Panc1 (cell line): ENCODE measurements at places on chromosomes 7 and 10. TPM values are rescaled to one million over a fixed set of nuclear protein-coding genes. Genes with fewer than 3 reads are reported as not detected.

DNA sequence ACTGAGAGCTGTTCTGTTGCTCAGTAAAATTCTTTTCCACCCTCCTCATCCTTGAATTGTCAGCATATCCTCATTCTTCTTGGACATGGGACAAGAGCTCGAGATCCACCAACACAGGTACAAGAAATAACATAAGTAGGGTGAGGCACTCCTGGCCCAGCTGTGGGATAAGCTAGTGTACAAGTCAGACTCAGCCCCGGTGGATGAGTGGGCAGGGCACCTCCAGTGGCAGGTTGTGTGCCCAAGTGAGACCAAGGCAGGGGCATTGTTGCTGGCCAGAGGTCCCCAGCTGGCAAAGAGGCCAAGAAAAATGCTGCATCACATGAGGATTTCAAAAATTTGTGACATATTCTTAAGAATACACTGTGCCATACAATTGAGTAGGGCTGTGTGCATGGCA is 402.0 kb upstream of the ZWINT start:
- no peak for DNase-seq

Gene GRID2IP
- 0.13 TPM for total RNA-seq

DNA sequence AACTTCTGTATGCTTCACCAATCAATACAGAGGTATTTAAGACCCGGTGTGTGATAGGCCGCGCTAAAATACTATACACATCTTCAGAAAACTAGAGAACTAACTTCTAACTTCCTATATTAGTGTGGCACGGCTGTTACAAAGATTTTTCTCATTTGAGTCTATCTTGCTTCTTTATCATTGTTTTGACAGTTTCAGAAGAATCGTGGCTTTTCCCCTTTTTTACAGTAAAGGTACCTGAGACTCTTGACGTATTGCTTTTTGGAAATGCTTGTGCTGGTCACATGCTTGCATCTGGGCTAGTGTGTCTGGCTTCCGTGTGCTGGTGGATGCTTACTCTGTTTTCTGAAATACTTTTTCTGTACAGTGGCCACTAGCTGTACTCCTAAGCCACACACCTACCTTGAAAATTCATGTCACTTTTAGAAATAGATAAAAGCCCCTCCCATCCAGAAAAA is 12.7 kb downstream of the IKZF1 start:
- DNase-seq, result no peak

DNA sequence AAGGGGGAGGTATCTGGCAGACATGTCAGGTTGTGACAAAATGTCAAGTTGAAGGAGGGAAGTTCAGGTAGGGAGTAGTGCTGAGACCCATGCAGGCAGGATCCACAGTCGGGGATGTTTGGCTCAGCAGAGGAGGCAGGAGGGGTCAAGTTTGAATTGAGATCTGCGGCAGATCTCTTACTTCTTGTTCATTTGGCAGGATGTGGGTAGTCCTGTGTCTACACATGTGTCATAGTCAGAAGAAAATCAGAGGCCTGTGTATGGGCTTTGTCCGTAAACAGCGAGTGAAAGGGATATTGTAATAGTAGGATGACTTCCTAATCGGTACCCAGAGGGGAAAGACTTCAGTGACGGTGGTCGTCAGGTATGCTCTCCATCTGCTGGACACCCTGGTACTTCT is 203.8 kb upstream of the MTPN start:
- DNase-seq, result no peak

DNA sequence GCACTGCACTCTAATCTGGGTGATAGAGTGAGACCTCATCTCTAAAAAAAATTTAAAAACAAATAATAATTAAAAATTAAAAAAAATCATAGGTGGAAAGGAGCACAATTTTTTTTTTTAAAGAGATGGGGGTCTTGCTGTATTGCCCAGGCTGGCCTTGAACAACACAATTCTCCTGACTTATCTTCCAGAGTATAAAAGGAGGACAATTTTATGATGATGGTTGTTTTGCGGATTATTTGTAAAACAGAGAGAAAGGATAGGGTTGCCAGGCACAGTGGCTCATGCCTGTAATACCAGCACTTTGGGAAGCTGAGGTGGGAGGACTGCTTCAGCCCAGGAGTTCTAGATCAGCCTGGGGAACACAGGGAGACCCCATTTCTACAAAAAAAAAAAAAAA is 5.0 kb downstream of the ACTR1A start:
- DNase-seq, result no peak

DNA sequence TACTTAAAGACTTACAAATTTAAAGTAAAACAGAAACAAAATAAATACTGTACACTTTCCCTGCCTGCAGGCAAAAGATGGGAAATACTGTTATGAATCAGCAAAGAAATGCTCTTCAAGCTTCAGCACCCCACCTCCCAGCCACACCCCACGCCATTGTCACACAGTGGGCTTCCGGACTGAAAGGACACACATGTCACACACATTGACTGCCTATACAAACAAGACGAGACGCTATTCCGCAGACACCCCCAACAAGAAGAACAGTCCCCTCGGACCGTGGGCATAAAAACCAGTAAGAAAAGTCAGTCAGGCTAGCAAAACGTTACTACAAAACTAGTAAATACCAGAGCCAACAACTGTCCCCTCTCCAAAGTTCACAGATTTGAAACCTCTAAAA is 22.2 kb upstream of the PARP12 start:
- no peak for DNase-seq

Gene WIPF3
- 2.0 TPM for total RNA-seq

Gene RGS10
- 68.6 TPM for total RNA-seq

Gene SPDYE6
- not detected for total RNA-seq
